Mammary epithelial cell (primary cell): ENCODE measurements at places on chromosomes 1 and 21. TPM values are rescaled to one million over a fixed set of nuclear protein-coding genes. Genes with fewer than 3 reads are reported as not detected.
A peak's percentile ranks its signal among the peaks of the same experiment; 100 is the strongest.

SLC2A5 gene
- 0.19 TPM for polyA plus RNA-seq

HPDL gene
- polyA plus RNA-seq, result 0.76 TPM

OR2W3 gene
- not detected for polyA plus RNA-seq

LCE2C gene
- polyA plus RNA-seq, result not detected

CD55 gene
- polyA plus RNA-seq, result 18.5 TPM

TSPAN1 gene
- 510 TPM for polyA plus RNA-seq

CR1 gene
- 0.01 TPM for polyA plus RNA-seq

GUCA2B gene
- polyA plus RNA-seq, result not detected

- DNase-seq, result no peak
These were observed 52.0 kb downstream of the KIF21B start for GRCh38 chr1:200971428-200971903.

DNA sequence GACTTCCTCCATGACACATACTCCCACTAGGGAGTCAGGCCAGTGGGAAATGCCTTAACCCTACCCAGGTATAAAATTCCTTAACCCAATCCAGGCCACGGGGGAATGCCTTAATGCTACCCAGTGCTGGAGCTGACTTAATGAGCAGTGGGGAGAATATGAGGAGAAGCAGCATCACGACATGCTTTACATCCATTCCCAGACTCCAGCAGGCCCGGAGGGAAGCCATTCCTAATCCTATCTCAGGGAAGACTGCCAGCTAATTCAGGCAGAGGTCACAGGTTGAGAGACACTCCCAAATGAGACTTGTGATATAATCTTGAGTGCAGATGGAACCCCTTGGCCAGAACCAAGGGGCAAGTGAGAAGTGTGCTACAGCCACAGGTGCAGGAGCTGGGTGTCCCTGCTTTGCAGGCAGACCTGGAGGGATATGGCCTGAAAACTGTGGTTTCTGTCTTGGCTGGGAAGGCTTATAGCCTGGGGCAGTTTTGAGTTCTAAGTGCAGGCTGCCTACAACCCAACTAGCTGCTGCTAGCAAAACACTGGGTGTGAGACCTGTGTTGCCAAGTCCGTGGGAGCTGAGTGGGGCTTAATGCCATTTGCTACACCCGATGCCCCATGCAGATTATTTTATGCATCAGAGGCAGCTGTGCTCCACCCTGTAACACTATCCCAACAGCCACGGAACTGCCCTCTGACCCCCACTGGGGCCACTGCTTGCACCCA lies 45.1 kb upstream of the GUCA2A start:
- DNase-seq, result no peak

DNA sequence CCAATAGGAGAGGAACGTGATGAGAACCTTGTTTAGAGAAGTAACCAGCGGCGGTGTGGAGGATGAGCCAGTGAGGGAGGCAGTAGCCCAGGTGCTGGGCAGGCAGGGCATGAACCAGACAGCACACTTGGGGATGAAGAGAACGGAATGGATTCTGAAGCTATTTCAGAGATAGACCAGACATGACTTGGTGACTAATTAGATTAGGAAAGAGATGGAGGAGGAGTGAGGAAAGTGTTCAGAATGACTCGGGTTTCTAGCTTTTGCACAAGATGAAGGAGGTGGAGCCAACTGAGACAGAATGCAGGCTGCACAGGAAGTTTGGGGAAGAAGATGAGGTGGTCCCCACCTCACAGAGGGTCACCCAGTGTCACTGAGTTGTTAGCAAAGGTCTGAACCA lies 5.1 kb downstream of the PEF1 start:
- DNase-seq, result peak; percentile 76

- no peak for DNase-seq
These were observed 91.8 kb upstream of the CASZ1 start for GRCh38 chr1:10888291-10888690.

DNA sequence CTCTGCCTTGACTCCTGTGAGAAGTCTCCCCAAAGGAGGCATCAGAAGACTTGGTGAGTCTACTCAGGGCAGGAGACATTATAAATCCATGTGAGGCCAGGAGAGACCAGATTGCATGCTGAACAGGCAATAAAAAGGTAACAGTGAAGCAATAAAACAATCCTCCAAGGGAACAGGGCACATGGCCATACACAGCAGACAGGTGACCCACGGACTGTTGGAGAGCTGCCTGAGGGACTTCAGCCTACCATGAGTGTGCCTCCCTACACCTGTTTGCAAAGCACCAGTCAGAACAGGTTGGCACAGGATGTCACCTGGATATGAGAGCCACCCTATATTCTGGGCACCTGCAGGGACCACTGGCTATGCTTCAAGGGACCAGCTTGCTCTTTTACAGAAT lies 67.6 kb downstream of the MAB21L3 start:
- DNase-seq, result no peak

GRCh38 chr1:213657013-213657412 lies 330.8 kb upstream of the PROX1 start:
- no peak for DNase-seq

- peak; percentile 91 for DNase-seq
These were observed 826 bp downstream of the LAPTM5 start for GRCh38 chr1:30756545-30757351.

- no peak for DNase-seq
These were observed 220.4 kb downstream of the PBX1 start for GRCh38 chr1:164779376-164779775.

DNA sequence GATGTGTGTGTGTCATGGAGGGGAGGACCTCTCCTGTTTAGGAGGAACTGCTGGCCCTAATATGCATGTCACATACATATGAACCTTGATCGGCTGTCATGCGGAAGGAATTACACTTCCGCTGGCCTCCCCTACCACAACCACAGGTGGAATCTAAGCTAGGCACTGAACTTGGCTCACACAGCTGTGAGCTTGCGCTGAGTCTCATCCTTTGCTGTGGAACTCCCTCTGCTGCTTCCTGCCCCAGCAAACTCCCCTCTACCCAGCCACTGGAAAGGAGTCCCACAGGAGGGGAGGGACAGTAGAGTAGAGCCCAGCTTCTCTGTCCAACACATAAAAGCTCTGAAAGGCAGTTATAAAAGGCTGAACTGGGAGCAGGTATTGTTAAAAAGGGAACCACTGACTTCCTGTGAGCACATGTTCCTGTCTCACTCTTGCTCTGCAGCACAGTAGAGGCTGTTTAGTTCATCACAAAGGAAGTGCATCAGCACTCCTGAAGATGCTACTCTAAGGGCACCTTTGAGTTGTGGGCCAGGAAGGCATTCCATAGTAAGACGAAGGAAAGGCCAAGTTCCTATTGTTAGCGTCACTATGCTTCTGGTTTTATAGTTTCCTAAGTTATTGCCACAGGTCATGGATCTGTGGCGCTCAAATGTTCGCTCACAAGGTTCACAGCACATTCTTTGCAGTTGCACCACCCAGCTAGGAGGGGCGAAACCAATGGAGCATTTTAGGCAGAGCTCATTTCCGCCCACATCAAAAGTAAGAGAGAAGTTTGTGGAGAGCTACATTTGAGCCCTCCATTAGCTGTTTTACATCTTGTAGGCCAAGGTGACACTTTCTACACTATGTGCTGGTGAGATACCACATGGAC lies 17.7 kb upstream of the PTPRC start:
- no peak for DNase-seq

DNA sequence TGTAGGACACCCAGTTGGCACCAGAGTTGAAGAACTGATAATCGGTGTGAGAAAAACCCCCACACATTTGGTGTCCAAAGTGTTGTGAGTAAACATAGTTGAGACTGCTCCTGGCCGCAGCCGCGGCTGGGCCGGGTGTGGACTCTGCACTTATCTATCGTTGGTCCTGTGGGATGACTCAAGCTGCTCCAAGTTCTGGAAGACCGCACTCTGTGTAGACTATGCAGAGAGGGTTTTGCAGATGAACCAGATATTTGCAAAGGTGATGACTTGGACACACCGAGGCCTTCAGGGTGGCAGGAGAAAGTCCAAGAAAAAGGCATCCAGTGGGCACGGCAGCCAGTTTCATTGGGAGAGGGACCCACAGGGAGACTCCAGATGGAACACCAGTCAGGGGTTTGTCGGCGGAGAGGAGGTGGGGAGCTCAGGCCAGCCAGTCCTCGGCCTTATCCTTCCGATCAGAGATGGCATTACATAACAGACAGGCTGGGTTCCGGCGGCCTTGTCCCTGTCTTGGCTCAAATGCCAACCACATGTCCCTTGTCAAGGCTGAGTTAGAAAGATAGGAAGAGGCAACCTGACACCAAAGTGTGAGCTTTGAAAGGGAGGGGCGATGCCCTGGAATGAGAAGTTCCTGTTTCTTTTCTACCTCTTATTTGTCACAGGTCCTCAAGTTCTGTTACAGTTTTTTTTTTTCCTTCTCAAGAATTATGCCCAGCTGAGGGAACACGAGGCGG lies 21.1 kb downstream of the C2CD2 start:
- peak; percentile 75 for DNase-seq

DNA sequence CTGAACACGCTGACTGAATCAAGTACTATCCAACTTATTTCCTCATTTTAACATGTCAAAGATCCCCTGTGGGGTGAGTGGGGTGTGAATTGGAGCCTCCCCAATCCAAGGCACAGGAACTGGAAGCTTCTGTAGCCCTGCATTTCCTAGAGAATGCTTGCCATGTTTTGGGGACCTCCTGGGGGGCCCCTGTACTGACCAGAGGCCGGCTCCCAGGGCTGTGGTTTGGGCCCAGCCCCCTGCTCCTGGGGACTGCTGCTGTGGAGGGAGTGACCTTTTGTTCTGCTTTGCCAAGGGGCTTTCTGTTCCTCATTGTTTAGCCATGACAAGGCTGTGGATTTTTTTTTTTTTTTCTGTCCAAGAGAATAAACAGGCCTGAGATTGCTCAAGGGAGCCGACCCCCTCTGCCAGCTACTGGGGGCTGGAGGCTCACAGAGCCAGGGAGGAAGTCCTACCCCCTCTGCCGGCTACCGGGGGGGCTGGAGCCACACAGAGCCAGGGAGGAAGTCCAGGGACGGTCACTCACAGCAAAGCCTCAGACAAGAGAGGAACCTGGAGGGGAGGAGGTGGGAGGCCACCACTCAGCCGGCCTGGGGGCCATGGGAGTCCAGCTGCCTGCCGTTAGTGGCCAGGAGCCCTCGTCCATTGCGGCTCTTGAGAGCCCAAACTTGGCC lies 17.4 kb downstream of the TNFRSF1B start:
- no peak for DNase-seq

GRCh38 chr1:93033785-93034184 lies 45.3 kb upstream of the MTF2 start:
- DNase-seq, result no peak

- DNase-seq, result no peak
These were observed 100.1 kb upstream of the GCLM start for GRCh38 chr1:94009304-94009703.

DNA sequence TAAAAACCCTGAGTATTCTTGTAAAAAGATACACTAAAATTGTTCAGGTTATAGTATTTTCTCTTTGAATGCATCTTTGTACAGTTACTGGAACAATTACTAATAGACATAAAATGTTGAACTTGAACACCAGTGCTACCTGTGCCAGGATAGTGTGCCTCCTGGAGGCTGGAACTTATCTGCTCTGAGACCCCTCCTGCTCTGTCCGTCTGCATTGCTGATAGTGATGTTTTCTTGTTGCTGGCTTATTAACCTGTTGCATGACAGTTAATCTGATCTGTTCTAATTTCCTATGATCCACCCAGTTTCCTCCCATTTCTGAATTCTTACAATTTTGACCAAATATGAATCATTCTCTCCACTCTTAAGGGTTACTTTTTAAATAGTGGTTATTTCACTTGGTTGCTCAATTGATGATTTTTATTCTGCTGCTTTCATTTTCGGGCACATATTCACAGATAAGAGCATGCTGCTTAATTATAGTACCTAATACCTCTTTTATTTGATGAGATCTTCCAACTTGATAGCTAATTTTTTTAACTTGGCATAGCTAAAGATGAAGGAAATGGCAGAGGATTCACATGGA lies 101.4 kb downstream of the CC2D1B start:
- DNase-seq, result peak; percentile 6

GRCh38 chr1:232965912-232966217 lies 15.5 kb downstream of the NTPCR start:
- DNase-seq, result no peak
